Activated T-cell treated with anti-CD3 and anti-CD28 coated beads, Interleukin-2, amount 50 U/mL, for 72 hours (primary cell): ENCODE measurements at places on chromosomes 16 and 17. TPM values are rescaled to one million over a fixed set of nuclear protein-coding genes. Genes with fewer than 3 reads are reported as not detected.

Gene CLEC3A
- not detected for total RNA-seq

Gene SEZ6L2
- total RNA-seq = 0.44 TPM

Gene HLF
- 23.9 TPM for total RNA-seq

Gene BAHCC1
- total RNA-seq = 0.14 TPM

Gene CD300LB
- not detected for total RNA-seq

Gene TPSAB1
- 0.28 TPM for total RNA-seq

Gene TEKT1
- not detected for total RNA-seq

Gene KRT40
- total RNA-seq = not detected

Gene GAS7
- 1.3 TPM for total RNA-seq

Gene RNPS1
- total RNA-seq = 336 TPM

Gene CD300E
- not detected for total RNA-seq

Gene CCL5
- total RNA-seq = 63.3 TPM

Gene PIMREG
- 7.3 TPM for total RNA-seq

Gene PRSS21
- 2.4 TPM for total RNA-seq

Gene KIF19
- total RNA-seq = 0.25 TPM

Gene RPRML
- total RNA-seq = not detected

Gene FAM171A2
- total RNA-seq = 0.14 TPM

Gene FSCN2
- 0.95 TPM for total RNA-seq

Gene GCGR
- 0.17 TPM for total RNA-seq

Gene ZNF200
- 14.8 TPM for total RNA-seq

Gene GJC1
- 2.3 TPM for total RNA-seq

Gene ZMYND15
- total RNA-seq = 0.17 TPM

Gene NATD1
- 7.4 TPM for total RNA-seq

Gene THAP11
- 39.2 TPM for total RNA-seq

Gene ANKFN1
- not detected for total RNA-seq

Gene NLRC3
- 24.1 TPM for total RNA-seq

Gene C16orf46
- total RNA-seq = 0.91 TPM

Gene MT1G
- 26.8 TPM for total RNA-seq

Gene CIBAR2
- not detected for total RNA-seq

Gene DPEP3
- 0.16 TPM for total RNA-seq

Gene ECI1
- total RNA-seq = 102 TPM

Gene PRSS36
- 0.19 TPM for total RNA-seq

Gene EVI2A
- 39.3 TPM for total RNA-seq

Gene CYBA
- 318 TPM for total RNA-seq

Gene TEKT3
- total RNA-seq = not detected

Gene FN3K
- 3.5 TPM for total RNA-seq

Gene PRSS22
- 1.1 TPM for total RNA-seq

Gene BEAN1
- not detected for total RNA-seq

Gene TTYH2
- total RNA-seq = 5.3 TPM

Gene CHRNE
- 0.60 TPM for total RNA-seq

Gene TBC1D3
- not detected for total RNA-seq

Gene SPAG5
- 134 TPM for total RNA-seq

Gene TP53
- 183 TPM for total RNA-seq

Gene ALDH3A1
- 0.34 TPM for total RNA-seq

Gene BICDL2
- 0.30 TPM for total RNA-seq

Gene KRTAP4-1
- not detected for total RNA-seq

Gene QPRT
- total RNA-seq = 4.5 TPM

Gene TNFSF13
- 4.3 TPM for total RNA-seq

Gene C17orf50
- not detected for total RNA-seq

Gene MAP3K14
- total RNA-seq = 71.8 TPM

Gene TMC7
- total RNA-seq = not detected
